Sigmoid colon (tissue), 7 donors: ENCODE measurements at places on chromosomes 11 and 22.
A peak's percentile ranks its signal among the peaks of the same experiment; 100 is the strongest.

DNA sequence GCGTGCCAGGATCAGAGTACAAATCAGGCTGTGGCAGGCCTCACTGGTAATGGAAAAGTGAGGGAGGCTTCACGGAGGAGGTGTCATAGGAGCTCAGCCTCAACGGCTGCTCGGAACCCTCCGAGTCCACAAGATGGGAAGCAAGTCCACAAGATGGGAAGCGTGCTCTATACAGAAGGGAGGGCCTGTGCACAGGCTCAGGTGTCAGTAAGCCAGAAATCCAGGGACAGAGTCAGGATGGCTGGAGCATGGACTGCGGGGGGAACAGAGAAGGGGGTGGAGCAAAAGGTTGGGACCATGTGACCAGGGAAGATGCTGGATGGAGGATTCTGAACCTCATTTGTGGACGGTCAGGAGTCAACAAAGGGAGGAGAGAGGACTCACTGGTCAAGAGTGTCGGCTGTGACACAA lies 3.4 kb upstream of the DPP3 start:
- no peak overlapping the region for H3K4me3 ChIP-seq
- peaks cover 44% of the 10 kb centered on the region for H3K36me3 ChIP-seq
- H3K27ac ChIP-seq = no peak overlapping the region

DNA sequence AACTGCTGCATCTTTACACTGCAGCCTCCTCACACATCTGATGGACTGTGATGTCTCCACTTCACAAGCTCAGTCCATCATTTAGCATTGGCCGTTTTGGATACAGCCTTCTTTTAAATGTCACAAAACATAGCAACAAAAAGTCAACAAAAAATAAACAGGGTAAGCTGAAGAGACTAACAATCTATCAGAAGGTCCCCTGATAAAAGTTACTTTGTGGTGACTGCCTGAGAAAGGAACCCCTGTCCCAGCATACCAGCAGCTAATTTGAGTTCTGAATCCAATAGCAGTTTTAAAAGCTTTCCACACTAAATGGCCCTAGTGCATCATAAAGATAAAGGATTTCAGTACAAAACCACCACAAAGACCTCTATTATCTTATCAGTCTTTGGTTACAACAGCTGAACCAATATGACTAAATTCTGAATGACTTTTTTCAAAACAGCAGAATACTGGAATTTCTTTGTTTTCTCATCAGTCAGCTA lies 162.4 kb downstream of the SOX6 start:
- H3K27ac ChIP-seq = no peak overlapping the region
- no peak overlapping the region for H3K4me3 ChIP-seq
- DNase-seq = no peak
- no peaks in the 10 kb centered on the region for H3K4me1 ChIP-seq
- H3K27me3 ChIP-seq = no peaks in the 10 kb centered on the region

DNA sequence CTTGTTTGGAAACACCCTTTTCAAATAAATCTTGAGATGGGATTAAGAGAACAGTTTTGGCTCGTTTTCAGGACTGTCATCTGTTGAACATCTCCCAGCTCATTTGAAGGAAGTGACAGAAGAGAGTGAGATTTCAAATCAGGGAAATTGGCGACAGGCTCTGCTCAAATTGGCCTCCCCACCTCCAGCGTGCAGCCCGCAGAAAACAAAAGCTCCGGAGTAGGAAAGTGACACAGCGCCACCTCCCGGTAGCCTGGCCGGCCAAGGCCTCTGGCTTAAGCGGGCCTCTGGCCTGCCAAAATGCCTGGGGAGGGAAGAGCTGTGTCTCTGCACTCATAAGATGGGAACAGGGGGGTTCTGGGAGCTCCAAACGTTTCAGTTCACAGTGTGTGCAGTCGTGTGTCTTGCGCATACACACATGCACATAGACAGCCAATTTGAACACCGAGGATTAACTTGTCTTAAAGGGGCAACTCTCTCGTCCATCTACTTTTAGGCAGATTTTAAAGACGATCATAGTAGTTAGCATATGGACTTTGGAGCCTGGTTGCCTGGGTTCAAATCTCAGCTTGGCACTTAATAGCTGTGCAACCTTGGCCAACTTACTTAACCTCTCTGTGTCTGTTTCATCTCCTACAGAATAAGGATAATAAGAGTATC lies 132.7 kb upstream of the RCN1 start:
- no peak overlapping the region for H3K4me3 ChIP-seq
- no peak for DNase-seq
- no peak overlapping the region for H3K27ac ChIP-seq
- H3K27me3 ChIP-seq = no peaks in the 10 kb centered on the region
- H3K36me3 ChIP-seq = no peaks in the 10 kb centered on the region

DNA sequence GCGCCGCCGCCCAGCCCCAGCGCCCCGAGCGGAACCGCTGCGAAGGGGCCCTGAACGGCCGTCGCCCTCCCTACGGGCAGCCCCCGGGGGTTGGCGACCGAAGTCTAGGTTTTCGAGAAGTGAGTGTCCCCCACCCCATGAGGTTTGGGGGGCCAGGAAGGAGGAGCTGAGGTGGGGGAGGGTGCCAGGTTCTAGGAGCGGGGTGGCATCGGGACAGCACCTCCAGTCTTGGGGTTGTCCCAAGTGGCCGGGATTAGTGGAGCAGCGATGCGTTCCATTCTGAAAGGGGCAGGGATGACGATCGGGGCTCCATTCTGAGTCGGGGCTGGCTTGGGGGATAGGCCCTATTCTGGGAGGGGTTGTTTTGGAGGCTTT lies 408 bp downstream of the PPP2R5B start:
- H3K36me3 ChIP-seq = peaks cover 4% of the 10 kb centered on the region
- H3K4me3 ChIP-seq = peak overlapping the region; percentile 93

DNA sequence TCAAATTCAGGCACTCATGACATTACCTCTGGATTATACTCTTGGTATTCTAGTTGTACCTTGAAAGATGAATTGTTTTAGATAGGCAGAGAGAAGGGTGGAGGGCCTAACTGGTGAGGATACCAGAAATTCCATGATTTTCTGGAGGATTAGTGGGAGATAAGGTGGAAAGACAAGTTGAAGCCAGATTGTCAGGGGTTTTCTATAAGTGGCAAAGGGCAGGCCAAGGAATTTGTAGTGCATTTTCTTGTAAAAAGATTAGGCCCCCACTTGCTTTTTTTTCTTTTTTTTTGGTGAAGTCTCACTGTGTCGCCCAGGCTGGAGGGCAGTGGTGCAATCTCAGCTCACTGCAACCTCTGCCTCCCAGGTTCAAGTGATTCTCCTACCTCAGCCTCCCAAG lies 28.4 kb upstream of the PRDM10 start:
- no peak for DNase-seq
- H3K4me1 ChIP-seq = no peaks in the 10 kb centered on the region
- no peaks in the 10 kb centered on the region for H3K36me3 ChIP-seq
- H3K27me3 ChIP-seq = no peaks in the 10 kb centered on the region
- H3K4me3 ChIP-seq = no peak overlapping the region
